Upper lobe of right lung (tissue), 1 donor: ENCODE measurements at places on chromosomes 13 and 19. TPM values are rescaled to one million over a fixed set of nuclear protein-coding genes. Genes with fewer than 3 reads are reported as not detected.

ERCC1 gene
- total RNA-seq, result 48.8 TPM

PLPP2 gene
- 5.7 TPM for total RNA-seq

NOVA2 gene
- total RNA-seq, result 21.2 TPM

GIPC3 gene
- 6.5 TPM for total RNA-seq

MBD3L2 gene
- not detected for total RNA-seq

KIR3DL1 gene
- 0.23 TPM for total RNA-seq

CDK8 gene
- 11.2 TPM for total RNA-seq

C1QTNF9 gene
- not detected for total RNA-seq

CRLF1 gene
- 23.4 TPM for total RNA-seq

IQCN gene
- 4.9 TPM for total RNA-seq

LRRC4B gene
- 4.6 TPM for total RNA-seq

ZNF540 gene
- total RNA-seq, result 6.1 TPM

MIR17HG gene
- total RNA-seq, result 3.3 TPM

PAK4 gene
- total RNA-seq, result 72.8 TPM

TMEM255B gene
- 43.6 TPM for total RNA-seq

TUBA3C gene
- total RNA-seq, result not detected

ZNF211 gene
- 13.3 TPM for total RNA-seq

SYNGR4 gene
- total RNA-seq, result not detected

SHISA7 gene
- total RNA-seq, result not detected

OR7D2 gene
- 0.52 TPM for total RNA-seq

ZSCAN1 gene
- not detected for total RNA-seq

IGFL1 gene
- not detected for total RNA-seq
